Activated CD8-positive, alpha-beta memory T cell treated with anti-CD3 and anti-CD28 coated beads, Interleukin-2, amount 10 ng/mL, durations not matched to agents 7 days and 5 days (primary cell): ENCODE measurements at places on chromosomes 16 and 17. TPM values are rescaled to one million over a fixed set of nuclear protein-coding genes. Genes with fewer than 3 reads are reported as not detected.

DNA sequence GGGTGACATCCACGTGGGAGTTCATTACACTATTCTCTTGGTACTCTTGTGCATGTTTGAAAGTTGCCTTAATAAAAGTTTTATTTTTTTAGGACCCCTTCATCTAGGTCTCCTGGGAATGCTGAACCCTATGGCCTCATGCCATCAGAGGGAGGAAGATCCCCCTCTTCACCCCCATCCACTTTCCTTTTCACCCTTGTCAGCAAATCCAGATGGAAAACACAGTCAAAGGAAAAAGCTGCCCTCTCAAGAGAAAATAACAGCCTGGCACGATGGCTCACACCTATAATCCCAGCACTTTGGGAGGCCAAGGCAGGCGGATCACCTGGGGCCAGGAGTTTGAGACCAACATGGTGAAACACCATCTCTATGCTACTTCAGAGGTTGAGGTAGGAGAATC, 274.2 kb downstream of the XYLT1 start:
- no peak overlapping the region for H3K27ac ChIP-seq
- H3K4me3 ChIP-seq = no peak overlapping the region
- DNase-seq = no peak
- H3K27me3 ChIP-seq = no peaks in the 10 kb centered on the region
- peaks cover 28% of the 10 kb centered on the region for H3K36me3 ChIP-seq

Gene GUCY2D
- total RNA-seq = not detected

DNA sequence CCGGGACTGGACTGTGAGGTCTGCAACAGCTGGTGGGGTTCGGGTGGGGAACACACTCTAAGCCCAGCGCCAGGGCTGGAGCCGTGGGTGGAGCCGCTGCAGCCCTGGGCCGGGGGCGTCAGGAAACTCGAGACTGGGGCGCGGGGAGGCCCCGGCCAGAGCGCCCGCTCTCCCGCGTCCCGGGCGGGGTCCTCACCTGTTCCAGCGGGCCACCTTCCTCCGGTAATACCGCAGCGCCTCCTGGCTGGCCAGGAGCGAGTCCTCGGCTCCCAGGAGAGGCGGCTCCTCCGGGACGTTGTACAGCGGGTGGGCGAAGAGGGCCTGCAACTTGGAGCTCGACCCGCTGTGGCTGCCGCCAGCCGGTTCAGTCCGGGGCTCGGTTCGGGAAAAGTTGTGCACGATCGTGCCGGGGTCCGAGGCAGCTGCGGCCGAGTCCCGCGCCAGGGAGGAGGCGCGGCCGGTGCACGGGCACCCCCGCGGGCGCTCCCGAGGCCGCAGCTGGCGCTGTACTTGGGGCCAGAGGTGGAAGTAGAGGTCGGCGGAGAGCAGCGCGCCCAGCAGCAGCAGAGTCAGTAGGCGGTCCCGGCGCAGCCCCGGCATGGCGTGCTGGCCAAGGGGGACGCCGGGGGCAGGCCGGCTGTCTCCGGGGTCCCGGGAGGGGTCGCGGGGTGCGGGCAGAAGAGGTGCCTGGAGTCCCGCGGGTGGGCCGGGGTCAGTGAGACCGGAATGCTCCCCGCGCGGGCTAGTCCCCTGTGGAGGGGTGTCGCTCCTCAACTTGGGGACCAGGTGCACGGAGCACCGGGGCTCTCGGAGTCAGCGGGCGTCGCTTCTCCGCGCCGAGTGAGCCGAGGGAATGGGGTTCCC, 868 bp downstream of the FAM20A start:
- H3K4me3 ChIP-seq = no peak overlapping the region
- no peak overlapping the region for H3K27ac ChIP-seq
- H3K4me1 ChIP-seq = peaks cover 13% of the 10 kb centered on the region
- peaks cover 79% of the 10 kb centered on the region for H3K27me3 ChIP-seq

- DNase-seq = peak; percentile 19
- H3K27ac ChIP-seq = no peak overlapping the region
- H3K36me3 ChIP-seq = no peaks in the 10 kb centered on the region
- peaks cover 29% of the 10 kb centered on the region for H3K4me1 ChIP-seq
Observed at GRCh38 chr16:56260378-56261160, 69.3 kb downstream of the GNAO1 start.

Gene ELP5
- 56.5 TPM for total RNA-seq

DNA sequence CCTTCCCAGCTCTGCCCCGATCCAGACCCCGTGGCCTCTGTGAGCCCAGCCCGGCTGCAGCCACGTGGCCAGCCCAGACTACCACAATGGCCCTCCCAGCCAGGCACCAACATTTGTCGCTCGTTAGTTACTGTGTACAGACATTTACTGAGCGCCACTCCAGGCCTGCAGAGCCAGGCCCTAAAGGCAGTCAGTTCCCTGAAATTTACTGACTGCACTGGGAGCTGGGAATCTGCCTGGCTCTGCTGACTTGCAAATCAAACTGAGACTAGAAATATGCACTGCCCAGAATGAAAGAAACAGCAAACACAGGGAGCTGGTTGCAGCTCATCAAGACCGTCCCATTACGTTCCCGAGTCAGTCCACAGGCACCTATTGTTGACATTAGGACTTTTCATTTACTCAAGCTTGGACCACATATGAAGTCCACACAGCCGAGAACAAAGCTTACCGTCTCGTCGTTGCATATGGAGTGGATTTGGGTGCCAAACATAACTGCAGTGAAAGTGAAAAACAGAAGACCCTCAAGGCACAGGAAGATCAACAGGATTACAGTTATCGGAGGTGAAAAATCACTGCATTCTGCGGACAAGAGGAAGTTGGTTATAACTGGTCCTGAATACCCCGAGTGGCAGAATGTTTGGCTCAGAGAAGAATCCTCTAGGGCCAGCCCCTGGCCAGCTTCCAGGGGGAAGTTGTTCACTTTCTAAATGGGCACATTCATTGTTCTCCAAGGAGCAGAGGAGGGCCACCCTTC, 34.5 kb downstream of the ZDHHC7 start:
- H3K27ac ChIP-seq = no peak overlapping the region
- DNase-seq = no peak
- H3K4me1 ChIP-seq = no peaks in the 10 kb centered on the region
- H3K4me3 ChIP-seq = no peak overlapping the region

DNA sequence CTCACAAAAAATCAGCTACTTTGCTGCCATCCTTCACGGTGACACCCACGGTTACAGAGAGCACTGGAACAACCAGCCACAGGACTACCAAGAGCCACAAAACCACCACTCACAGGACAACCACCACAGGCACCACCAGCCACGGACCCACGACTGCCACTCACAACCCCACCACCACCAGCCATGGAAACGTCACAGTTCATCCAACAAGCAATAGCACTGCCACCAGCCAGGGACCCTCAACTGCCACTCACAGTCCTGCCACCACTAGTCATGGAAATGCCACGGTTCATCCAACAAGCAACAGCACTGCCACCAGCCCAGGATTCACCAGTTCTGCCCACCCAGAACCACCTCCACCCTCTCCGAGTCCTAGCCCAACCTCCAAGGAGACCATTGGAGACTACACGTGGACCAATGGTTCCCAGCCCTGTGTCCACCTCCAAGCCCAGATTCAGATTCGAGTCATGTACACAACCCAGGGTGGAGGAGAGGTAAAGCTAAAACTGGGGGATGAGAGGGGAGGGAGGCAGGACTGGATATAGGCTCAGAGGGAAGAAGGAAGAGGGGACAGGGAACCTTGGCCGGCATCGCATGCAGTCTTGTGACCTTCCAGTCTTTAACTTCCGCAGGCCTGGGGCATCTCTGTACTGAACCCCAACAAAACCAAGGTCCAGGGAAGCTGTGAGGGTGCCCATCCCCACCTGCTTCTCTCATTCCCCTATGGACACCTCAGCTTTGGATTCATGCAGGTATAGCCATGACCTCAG, 581 bp downstream of the CD68 start:
- peak overlapping the region; percentile 92 for H3K27ac ChIP-seq
- peak; percentile 69 for DNase-seq
- no peaks in the 10 kb centered on the region for H3K27me3 ChIP-seq
- peaks cover 84% of the 10 kb centered on the region for H3K4me1 ChIP-seq
- H3K4me3 ChIP-seq = peak overlapping the region; percentile 71

Gene TMED6
- 1.5 TPM for total RNA-seq

GRCh38 chr17:51764387-51764971, 394.0 kb downstream of the CA10 start:
- H3K36me3 ChIP-seq = no peaks in the 10 kb centered on the region
- DNase-seq = peak; percentile 64
- H3K27me3 ChIP-seq = peaks cover 2% of the 10 kb centered on the region
- no peak overlapping the region for H3K27ac ChIP-seq
- no peaks in the 10 kb centered on the region for H3K4me1 ChIP-seq

Gene PDE6G
- 12.5 TPM for total RNA-seq

DNA sequence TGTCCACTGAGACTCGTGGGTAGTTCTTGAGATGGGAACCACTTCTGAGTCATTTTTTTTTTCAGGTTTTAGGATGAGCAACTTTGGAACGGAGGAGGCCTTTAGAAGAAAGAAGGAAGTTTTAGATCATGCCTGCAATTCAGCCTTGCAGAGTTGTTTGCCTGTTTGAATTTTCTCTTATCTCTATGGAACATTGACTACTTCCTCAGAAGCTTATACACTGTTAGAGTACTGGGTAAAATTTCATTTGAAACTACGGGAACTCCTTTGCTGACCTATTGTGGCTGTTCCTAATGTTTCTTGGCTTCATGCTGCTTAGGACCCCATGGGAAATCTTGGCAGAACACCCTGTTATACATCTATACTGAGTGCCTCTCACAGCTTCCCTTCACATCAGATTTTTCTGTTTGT, 70.8 kb downstream of the MAP2K6 start:
- H3K4me1 ChIP-seq = peaks cover 2% of the 10 kb centered on the region
- no peak for DNase-seq
- no peak overlapping the region for H3K4me3 ChIP-seq
- no peaks in the 10 kb centered on the region for H3K36me3 ChIP-seq
- no peaks in the 10 kb centered on the region for H3K27me3 ChIP-seq

- H3K27ac ChIP-seq = peak overlapping the region; percentile 18
- peaks cover 8% of the 10 kb centered on the region for H3K36me3 ChIP-seq
- H3K4me3 ChIP-seq = no peak overlapping the region
- H3K27me3 ChIP-seq = no peaks in the 10 kb centered on the region
Observed at GRCh38 chr16:89288966-89289365, 71.5 kb downstream of the ZNF778 start.

Gene HS3ST6
- total RNA-seq = not detected

DNA sequence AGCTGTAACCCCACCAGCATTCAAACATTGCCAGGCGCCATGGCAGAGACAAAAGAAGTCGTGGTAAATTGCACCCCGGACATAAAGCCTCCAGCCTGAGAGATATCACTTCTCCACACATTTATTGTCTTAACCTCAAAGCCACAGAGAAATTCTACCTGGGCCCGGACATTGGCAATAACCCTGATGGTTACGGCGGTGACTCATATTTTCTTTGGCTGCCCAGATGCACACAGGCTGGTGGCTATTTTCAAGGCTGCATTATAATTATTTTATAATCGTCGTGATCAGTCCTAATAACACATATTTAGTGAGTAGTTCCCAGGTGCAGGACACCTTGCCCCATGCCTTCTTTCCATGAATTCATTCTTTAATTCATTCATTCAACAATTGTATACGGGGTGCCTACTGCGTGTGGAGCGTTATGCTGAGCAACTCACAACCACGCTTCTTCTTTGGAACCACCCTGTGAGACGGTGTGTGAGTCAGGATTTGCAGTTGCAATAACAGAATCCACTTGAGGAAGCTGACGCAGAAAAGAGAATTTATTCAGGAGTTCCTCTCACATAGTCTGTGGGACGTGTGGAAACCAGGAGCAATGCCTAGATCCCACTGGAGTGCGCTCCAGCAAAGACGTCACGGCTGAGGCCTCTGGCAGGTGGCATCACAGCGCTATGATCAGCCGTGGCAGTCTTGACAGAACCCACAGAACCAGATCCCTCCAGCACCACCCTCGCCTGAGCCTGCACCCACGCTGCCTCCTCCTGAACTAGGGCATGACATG, 245.7 kb downstream of the FOXL1 start:
- H3K4me1 ChIP-seq = peaks cover 4% of the 10 kb centered on the region
- H3K36me3 ChIP-seq = no peaks in the 10 kb centered on the region
- H3K4me3 ChIP-seq = no peak overlapping the region
- DNase-seq = no peak

DNA sequence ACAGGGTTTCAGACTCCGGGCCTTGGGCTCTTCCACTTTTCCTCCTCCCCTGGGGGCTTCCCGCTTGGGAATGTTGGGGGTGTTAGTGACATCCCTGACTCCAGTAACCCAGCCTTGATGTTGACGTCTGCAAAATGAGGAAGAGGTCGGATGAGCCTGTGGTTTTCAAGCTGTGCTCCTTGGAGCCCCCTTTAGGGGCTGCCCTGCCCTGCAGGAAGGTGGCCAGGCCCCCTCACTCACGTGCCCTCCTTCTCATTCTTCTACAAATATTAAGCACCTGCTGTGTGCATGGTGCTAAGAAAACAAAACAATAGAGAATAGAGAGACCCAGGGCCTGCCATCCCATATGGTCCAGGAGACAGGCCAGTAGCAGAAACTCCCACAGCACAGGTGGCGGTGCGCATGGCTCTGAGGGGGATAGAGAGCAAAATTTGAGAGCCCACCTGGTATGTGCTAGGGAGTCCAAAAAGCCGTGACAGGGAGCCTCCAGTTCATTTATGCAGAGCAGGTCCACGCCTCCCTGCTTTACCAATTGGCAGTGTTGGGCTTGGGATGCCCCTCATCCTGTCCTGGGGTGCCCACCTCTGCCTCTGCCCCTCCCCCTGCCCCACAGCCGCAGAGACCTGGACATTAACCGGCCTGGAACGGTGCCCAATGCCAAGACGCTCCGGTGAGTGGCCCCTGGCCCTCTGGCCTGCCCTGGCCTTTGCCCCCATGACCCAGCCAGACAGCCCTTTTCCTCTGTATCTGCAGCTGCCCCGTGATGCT, 7.4 kb downstream of the NDRG4 start:
- no peak overlapping the region for H3K4me3 ChIP-seq
- H3K27ac ChIP-seq = no peak overlapping the region
- DNase-seq = no peak
- H3K36me3 ChIP-seq = no peaks in the 10 kb centered on the region
- H3K27me3 ChIP-seq = no peaks in the 10 kb centered on the region
- H3K4me1 ChIP-seq = peaks cover 2% of the 10 kb centered on the region

Gene MMP25
- 34.0 TPM for total RNA-seq

Gene TMEM220
- 0.35 TPM for total RNA-seq

GRCh38 chr16:31213877-31214707, at the start of gene TRIM72:
TSS of gene TRIM72 (plus strand) at chr16:31214119. CDS start at chr16:31214739, 620 bp downstream.
- peaks cover 53% of the 10 kb centered on the region for H3K27me3 ChIP-seq
- peak within 1 kb of the TSS; percentile 28 for H3K4me3 ChIP-seq
- DNase-seq = no peak
- peaks cover 33% of the 10 kb centered on the region for H3K4me1 ChIP-seq
- H3K36me3 ChIP-seq = peaks cover 2% of the 10 kb centered on the region

Gene CYGB
- total RNA-seq = not detected

GRCh38 chr16:31488468-31489297, 5.8 kb downstream of the SLC5A2 start:
- H3K27me3 ChIP-seq = peaks cover 24% of the 10 kb centered on the region
- peaks cover 5% of the 10 kb centered on the region for H3K4me1 ChIP-seq
- H3K36me3 ChIP-seq = peaks cover 1% of the 10 kb centered on the region
- H3K27ac ChIP-seq = no peak overlapping the region
